ENCODE measurements at places on chromosomes 5 and 9.
A peak's percentile ranks its signal among the peaks of the same experiment; 100 is the strongest.

DNA sequence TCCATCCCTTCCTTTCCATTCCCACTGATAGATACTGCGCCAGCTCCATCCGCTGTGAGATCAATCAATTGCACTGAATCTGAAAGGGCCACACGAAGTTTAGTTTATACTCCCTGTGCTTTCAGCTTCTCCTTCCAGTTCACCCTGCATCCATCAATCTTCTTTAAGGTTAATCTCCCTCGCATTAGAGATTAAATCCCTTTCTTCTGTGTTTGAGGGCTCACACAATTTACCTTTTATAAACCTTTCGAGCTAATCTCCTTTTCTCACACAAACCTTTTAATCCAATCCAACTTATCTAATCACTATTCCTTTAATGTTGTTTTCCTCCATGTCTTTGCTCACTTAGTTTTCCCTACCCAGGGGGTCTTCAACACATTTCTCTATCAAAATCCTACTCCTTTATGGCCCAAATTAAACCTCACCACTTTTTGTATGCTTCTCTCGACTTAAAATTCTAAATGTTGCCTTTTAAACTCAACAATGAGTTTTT, 64.6 kb upstream of the HAPLN1 start:
- DNase-seq, result no peak

GRCh38 chr5:92424785-92425426, 1041.8 kb upstream of the ARRDC3 start:
- DNase-seq, result no peak

DNA sequence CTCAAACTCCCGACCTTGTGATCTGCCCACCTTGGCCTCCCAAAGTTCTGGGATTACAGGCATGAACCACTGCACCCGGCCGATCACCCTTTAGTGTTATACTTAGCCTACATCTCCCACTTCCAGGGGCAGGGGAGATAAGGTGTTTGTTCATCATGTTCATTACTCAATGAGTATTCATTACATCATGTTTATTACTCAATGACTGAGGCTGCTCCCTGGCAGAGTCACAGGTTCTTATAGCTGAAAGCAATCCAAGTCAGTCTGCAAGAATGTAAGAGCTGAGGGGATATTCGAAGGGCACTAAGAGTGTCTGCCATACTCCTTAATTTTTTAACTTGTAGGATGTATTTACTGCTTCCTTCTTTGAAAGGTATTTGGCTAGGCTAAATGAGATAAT, 214.2 kb downstream of the SPATA31D1 start:
- DNase-seq, result peak; percentile 33

DNA sequence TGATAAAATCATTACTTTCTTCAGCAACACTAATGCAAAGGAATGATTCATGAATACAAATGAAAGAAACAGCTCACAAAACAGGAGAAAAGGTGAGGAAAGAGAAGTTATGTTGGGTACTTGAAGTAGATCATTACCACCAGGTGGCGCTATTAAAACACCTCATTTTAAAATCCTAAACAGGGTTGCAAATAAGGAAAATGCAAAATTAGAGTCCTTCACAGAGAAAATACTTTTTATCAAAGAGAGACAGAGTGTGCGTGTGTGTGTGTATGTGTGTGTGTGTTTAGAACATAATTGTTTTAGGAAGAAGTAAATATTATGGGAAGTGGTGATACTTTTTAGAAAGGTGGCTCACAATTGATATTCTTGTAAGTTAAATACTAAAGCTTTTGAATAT, 49.5 kb upstream of the CD180 start:
- peak; percentile 46 for DNase-seq

GRCh38 chr5:139742173-139742903, 53.3 kb upstream of the PSD2 start:
- no peak for DNase-seq

DNA sequence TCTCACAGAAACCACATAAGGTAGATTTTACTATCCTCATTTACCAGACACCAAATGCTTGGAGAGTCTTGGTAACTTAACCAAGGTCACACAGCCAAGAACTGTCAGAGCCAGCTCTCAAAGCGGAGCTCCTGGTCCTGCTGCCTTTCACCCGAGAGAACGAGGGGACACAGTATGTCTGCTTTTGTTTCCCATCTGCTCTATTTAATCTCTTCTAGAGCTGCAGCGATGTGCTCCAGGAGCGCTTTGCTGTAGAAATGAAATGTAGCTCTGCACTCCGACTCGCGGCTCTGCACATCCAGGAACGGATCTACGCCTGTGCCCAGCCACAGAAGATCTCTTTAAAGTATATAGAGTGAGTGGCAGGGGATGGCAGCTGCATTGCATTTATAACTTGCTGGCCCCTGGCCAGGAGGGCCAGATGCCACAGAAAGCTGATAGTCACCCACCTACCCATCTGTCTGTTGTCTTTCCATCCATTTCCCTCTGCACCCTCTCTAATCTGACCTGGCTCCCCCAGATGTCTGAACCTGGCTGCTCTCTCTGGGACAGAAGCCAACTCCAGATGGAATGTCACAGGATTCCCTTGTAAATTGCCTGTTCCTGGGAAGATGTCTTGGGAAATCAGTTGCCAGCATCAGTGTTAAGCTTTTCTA, 21.4 kb upstream of the TRMT10B start:
- DNase-seq, result no peak

- no peak for DNase-seq
Observed at GRCh38 chr9:2565676-2566340, 55.8 kb upstream of the VLDLR start.
